ENCODE measurements at places on chromosomes 16 and 17.

DNA sequence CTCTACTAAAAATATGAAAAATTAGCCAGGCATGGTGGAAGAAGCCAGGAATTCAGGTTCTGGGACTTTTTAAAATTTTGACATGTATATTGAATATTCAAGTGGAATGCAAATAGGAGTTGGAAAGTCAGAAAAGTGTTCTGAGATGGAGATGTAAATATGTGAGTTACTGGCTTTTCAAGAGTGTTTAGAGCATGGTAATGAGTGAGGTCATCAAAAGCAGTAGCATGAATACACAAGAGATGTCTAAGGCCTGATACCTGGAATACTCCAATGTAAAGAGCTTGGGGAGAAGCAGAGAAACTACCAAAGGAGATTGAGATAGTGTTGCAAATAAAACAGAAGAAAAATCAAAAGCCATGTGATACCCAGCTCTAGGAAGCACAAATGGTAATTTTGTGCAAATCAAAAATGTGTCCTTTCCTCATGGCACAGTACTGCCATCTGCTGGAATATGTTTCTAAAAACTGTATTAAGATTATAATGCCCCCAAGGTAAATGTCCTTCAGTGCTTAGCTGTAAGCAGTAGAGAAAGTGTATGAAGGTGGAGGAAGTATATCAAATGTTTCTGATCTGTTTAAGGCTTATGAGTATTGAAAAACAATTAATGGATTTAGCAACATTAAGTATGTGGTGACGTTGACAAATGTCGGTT lies 908.4 kb downstream of the KCNJ18 start:
- no peak for DNase-seq

DNA sequence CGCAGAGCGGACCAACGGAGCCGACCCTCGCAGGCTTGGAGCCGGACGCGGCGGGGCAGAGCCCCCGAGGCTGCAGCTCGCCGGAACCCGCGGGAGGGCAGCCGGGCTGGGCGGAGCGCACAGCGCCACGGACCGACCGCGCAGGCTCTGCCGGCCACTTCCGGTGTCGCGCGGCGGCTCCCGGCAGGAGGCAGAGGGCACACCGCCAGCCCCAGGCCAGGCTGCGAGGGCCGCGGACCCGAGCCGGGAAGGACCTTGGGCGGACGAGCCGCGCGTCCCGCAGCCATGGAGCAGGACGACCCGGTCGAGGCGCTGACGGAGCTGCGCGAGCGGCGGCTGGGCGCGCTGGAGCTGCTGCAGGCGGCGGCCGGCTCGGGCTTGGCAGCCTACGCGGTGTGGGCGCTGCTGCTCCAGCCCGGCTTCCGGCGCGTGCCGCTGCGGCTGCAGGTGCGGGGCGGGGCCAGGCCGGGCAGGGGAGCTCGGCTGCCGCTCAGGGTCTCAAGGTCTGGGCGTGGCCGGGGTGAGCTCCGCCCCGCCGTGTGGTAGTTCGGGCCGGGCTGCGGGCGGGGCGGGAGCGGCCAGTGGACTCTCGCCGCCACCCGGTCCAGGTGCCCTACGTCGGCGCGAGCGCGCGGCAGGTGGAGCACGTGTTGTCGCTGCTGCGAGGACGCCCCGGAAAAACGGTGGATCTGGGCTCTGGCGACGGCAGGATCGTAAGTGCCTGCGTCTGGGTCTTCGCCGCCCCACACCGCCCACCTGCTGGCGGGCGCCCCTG lies at the start of gene ANTKMT:
Gene ANTKMT (plus strand): TSS at position 157 of the 775 bp plus-strand sequence. CDS start 129 bp downstream, at position 286.
- DNase-seq: peak; percentile 59

- DNase-seq: no peak
Measured at GRCh38 chr17:39754958-39755553, 17.3 kb downstream of the GRB7 start.

- DNase-seq: no peak
Measured at GRCh38 chr17:31486351-31487062, 95.0 kb downstream of the RAB11FIP4 start.

DNA sequence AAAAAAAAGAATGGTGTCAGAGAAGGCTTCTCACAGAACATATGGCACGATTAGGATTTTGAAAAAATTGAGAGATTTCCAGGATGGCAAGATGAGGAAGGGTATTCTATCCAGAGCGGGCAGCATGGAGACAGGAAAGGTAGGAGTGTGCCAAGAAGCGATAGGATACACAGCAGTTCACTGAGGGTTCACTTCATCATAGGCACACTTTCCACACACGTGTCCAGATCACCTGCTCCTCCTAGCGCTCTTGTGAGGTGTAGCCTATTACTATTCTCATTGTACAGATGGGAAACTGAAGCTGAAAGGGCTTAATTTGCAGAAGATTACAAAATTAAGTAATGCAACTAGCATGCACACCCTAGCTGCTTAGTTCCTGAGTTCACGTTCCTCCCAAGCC lies 6.2 kb upstream of the ELAC2 start:
- DNase-seq: no peak

DNA sequence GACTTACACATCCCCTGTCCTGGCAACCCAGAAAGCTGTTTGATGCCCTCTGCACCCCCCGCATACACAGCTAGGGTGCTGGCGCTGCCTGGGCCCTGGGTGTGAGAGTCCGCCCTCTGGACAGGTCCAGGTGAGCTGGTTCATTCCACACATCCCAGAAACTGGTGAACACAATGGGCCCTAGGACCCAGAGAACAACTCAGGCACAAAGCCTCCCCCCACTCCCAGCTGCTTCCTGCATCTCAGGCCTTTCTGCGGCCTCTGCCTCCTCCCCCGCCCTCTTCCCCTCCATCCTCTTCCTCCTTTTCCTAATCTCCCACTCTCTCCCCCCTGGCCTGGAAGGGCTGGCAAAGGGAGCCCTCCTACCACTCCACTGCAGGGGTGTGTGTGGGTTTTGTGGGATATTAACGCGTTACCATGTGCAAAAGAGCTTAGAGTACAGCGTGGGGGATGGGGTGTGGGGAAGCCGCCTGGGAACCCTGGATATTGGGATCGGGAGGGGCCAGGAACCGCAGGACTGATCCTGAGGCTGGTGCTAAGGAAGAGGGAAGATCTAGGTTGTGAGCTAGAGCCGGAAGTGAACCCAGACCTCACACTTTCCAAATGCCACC lies 1.6 kb upstream of the PPP1R9B start:
- DNase-seq: peak; percentile 21

- DNase-seq: no peak
Measured at GRCh38 chr16:19485611-19486010, 36.3 kb downstream of the GDE1 start.

DNA sequence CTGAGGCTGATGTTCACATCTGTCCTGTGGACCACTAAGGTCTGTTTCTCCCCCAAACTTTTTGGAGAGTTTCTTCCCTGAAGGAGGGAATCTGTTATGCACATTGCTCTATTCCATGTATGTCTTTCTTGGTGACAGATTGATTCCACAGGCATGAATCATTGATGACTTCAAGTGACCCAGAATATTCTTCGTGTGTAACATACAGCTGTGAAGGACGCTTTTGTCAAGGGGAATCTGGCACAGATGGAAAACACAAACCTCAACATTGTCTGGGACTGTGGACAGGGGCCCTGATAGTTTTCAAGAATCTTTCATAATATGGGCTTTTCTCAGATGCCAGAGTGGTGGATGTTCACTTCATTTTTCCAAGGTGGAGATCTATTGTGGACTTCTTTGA lies 223.1 kb upstream of the MAF start:
- no peak for DNase-seq

- DNase-seq: no peak
Measured at GRCh38 chr16:57916735-57917438, 54.0 kb downstream of the CNGB1 start.

DNA sequence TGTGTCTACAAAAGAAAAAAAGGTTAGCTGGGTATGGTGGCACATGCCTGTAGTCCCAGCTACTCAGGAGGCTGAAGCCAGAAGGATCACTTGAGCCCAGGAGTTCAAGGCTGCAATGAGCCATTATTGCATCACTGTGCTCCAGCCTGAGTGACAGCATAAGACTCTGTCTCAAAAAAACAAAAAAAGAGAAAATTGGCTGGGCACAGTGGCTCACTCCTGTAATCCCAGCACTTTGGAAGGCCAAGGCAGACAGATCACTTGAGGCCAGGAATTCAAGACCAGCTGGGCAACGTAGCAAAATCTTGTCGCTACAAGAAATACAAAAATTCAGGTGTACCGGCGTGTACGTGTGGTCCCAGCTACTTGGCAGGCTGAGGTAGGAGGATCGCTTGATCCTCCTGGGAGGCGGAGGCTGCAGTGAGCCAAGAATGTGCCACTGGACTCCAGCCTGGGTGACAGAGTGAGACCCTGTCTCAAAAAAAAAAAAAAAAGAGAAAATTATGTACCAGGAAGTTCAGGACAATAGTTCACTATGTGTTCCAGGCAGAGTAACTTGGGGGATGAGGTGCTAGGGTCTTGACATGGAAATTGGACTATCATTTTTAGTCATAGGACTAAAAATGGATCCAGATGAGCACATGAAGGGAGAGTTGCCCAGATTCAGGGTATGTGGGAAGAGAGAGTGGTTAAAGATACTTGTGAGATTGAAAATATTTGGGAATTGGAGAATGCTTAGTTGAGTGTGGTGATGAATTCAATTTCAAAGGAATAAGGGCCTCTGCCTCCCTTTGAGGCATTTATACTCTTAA lies 11.0 kb downstream of the ALDH3A2 start:
- DNase-seq: no peak

- no peak for DNase-seq
Measured at GRCh38 chr16:77943801-77944200, 78.5 kb upstream of the CLEC3A start.

DNA sequence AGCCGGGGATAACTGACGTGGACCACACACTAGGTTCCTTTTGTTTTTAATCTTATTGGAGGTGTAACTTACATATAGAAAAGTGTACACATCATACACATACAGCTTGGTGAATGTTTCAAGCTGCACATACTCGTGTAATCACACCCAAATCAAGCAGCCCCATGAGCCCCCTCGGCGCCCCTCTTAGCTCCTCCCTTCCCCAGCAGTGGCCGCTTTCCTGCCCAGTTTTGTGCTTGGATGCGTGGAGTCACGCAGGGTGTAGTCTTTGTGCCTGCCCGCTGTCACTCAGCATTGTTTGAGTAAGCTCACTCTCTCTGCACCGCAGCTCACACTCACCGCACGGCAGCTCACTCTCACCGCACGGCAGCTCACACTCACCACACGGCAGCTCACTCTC lies 151.7 kb upstream of the CHMP6 start:
- DNase-seq: no peak

DNA sequence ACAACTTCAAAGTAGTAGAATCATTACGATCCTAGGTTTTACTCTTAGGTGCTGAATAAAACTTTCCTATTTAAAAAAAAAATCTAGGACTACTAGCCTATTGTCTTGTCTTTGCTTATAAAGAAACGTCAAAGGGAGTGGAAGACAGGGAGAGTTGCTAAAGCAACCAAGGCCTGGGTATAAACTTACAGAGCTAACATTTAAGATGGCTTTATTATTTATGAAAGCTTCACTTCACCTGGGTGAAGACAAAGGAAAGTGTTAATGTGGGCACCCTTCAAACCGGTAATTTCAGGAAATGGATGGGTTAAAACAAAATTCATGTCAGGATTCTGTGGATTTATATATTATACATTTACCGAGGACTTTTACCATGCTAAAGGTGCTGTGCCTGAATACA lies 2.5 kb downstream of the DUSP14 start:
- no peak for DNase-seq

DNA sequence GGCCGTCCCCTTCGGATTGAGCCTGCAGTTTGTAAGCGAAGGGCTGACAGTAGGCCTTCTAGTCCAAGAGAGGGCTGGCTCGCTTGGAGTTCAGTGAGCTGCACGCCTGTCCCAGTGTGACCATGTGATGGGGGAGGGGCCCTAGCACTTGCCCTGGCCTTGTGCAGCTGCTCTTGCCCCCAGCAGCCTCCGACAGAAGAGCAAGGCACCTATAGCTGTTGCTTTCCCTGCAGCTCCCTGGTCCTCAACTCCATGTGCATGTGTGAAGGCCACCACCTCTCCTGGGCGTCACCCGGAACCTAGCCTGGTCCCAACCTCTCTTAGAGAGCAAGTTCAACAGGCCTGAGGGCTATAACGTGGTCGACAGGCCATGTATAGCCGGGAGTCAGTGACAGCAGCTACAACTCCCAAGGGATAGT lies 5.6 kb downstream of the SPHK1 start:
- DNase-seq: no peak

DNA sequence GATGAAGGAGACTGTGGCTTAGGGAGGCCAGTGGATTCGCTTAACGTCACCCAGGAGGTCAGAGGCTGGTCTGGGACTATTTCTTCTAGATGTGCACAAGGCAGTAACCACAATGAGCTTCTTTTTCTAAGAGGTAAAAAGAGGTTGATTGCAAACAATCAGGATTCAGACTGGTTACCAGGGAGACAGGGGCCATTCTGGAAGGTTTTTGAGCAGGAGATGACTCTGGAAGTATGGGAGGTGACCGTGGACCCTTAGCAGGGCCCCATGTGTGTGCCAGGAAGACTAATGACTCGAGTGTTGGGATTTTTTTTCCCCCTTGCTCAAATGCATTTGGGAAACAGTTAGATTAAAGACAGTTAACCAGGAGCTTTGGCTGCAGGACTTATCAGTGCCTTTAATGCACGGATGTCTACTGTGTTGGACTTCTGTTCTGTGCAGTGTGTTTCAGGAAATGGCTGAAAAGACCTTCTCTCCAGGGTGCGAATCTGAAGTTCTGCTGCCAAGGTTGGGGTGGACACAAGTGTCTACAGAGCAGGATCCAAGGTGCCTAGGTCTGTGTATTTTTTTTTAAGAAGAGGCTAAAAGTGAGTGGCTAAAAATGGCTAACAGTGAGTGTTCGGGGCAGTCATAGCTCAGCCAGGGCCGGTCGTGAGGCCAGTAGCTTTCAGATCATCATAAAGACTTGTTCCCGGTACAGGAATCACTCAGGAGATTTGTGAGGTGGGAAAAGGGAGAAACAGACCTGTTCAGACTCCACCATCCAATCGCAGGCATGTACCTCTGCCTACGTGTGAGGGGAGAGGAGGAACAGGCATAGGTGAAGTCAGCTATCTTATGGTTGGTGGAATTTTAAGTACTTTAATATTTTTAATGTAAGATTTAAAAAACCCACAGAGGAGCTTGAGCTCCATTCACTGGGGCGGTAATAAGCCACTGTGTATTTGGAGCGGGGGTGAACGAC lies 82.3 kb upstream of the CIBAR2 start:
- no peak for DNase-seq

GRCh38 chr17:49074851-49075540 lies 57.6 kb upstream of the B4GALNT2 start:
- no peak for DNase-seq

- DNase-seq: no peak
Measured at GRCh38 chr16:3328643-3329042, 23.3 kb downstream of the ZNF75A start.

Measured in T-helper 9 cell (primary cell).